ENCODE measurements at places on chromosomes 4 and X.

DNA sequence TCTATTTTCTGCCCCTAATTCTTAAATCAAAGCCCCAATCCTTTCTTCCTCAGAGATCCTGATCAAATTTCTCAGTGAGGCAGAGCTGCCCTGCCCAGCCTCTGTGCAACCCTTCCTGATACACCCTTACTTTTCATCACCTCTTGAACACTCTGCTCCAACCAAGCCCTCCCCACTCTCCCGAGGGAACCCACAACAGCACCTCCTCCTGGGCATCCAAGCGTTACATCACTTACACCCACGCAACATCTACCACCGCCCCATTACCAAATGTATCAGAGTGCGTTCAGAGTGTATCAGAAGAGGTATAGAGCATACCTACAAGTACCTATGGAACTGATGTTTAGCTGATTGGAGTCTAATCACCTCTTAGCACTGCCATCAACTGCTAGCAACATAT, 186.5 kb downstream of the RAP1GDS1 start:
- H3K4me1 ChIP-seq: no peaks in the 10 kb centered on the region
- H3K4me3 ChIP-seq: no peak overlapping the region
- H3K36me3 ChIP-seq: no peaks in the 10 kb centered on the region
- DNase-seq: no peak
- H3K27ac ChIP-seq: no peak overlapping the region

GRCh38 chr4:42151568-42152506, 618 bp downstream of the BEND4 start:
- DNase-seq: no peak
- H3K27me3 ChIP-seq: no peaks in the 10 kb centered on the region
- H3K4me3 ChIP-seq: no peak overlapping the region
- H3K4me1 ChIP-seq: no peaks in the 10 kb centered on the region

DNA sequence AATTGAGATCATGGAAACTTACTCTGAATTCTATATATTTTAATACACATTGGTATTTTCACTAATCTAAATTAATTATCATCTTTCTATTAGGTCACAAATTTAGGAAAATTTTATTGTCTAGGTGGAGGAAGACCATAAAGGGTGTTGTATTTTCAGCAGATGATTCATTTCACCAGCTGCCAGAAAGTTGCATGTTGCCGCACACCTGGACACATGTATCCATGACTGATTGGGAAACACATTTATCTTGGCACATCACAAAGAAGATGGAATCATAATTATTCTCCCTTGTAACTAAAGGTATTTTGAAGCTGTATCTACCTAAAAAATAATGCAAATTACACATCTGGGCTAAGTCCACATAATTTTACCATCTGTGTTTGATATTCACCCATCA, 33.1 kb downstream of the SLC7A11 start:
- no peak for DNase-seq
- no peak overlapping the region for H3K4me3 ChIP-seq
- H3K4me1 ChIP-seq: no peaks in the 10 kb centered on the region
- no peak overlapping the region for H3K27ac ChIP-seq

DNA sequence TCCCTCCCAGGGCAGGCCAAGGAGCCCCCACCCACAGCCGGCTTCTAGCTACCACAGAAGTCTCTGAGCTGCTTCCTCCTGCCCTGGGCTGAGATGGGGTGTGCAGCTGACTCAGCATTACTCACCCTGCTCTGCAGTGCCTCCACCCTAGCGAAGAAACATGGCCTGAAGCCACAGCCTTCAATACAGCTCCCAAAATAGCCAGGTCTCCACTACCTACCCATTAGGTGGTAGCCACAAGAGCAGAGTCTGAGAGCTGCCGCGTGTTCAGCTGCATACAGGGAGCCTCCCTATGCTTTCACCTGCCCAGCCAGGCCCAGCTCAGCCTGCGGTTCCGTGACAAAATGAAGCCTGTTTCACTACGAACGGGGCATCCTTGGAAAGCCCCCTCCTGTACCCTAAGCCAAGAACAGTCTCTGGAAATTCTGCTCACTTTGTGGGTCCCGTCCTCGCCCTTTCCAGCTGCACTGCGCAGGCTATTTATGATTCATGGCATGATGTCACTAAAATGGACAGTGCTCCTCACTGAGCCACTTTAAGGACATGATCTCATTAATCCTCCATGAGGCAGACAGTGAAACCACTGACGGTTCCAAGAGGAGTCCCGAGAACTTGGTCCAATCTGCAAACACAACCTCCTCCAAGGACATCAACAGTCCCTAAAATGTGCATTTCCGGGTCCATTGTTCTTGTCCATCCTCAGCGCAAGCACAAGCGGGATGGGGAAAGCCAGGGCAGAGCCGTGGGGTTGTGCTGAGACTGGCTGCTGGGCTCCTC, 20.2 kb downstream of the WDR1 start:
- H3K27me3 ChIP-seq: no peaks in the 10 kb centered on the region
- DNase-seq: peak; percentile 76
- peaks cover 66% of the 10 kb centered on the region for H3K4me1 ChIP-seq
- H3K4me3 ChIP-seq: no peak overlapping the region

DNA sequence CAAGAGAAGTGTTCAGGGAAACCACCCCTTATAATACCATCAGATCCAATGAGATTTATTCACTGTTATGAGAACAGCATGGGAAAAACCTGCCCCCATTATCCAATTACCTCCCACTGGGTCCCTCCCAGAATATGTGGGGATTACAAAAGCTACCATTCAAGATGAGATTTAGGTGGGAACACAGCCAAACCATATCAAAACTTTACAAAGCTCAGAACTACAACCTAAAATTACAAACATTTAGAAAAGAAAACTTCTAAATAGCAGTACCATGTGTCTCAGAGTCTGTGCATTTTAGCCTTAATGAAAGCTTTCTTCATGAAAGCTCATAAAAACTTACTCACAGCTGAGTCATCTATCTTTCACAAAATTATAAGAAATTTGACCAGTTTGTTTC, 1442.8 kb upstream of the PCDH7 start:
- DNase-seq: peak; percentile 26
- H3K36me3 ChIP-seq: no peaks in the 10 kb centered on the region
- no peaks in the 10 kb centered on the region for H3K27me3 ChIP-seq

DNA sequence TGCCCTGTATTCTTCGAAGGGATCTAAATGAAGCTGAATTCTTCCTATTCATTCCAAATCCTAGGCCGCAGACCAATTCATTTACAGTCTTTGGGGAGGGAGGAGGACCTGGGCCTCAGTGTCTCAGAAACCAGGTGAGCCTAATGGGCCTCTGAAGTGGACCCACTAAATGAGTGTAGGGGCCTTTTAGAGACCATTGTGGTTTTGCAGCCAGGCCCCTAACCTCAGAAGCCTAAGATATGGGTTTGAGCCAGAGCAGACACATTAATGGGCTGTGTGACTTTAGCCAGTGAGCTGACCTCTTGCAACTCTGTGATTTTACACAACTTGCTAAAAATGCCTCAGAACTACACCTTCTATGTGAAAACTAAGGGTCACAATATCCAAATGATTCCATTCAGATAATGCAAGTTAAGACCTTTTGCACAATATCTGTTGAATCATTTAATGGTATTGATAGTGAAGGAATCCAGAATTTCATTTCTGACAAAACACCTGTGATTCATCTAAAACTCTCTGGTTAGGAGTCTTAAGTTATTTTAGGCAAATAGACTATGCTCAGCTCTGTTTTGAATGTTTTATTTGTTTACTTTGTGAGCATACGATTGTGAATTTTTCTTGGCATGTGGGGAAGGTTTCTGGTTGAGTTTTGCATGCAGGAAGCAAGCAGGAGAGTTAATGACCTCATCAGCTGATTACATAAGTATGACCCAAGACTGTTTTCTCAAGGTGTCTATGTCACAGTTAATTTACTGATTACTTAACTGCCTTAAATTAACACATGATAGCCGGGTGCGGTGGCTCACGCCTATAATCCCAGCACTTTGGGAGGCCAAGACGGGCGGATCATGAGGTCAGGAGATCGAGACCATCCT, 75.0 kb downstream of the EVC start:
- no peaks in the 10 kb centered on the region for H3K36me3 ChIP-seq
- no peak overlapping the region for H3K4me3 ChIP-seq
- DNase-seq: no peak
- no peak overlapping the region for H3K27ac ChIP-seq
- H3K27me3 ChIP-seq: no peaks in the 10 kb centered on the region

- no peak overlapping the region for H3K27ac ChIP-seq
- no peaks in the 10 kb centered on the region for H3K27me3 ChIP-seq
- H3K36me3 ChIP-seq: no peaks in the 10 kb centered on the region
- H3K4me1 ChIP-seq: peaks cover 9% of the 10 kb centered on the region
These were observed 14.7 kb upstream of the PDE6B start for GRCh38 chr4:610411-611261.

DNA sequence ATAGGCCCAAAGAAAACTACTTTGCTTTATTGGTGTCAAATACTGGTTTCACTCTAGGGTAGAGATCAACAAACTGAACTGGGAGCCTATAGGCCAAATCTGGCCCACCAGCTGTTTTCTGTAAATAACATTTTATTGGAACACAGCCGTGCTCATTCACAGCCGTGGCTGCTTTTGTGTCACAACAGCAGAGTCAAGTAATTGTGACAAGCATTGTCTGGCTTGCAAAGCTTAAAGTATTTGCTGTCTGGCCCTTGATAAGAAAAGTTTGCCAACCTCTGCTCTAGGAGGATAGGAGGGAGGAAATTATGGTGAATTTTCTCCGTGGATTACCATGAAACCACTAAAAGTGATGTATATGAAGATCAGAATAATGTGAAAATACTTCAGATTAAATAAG, 53.4 kb downstream of the GPAT3 start:
- H3K27me3 ChIP-seq: no peaks in the 10 kb centered on the region
- H3K36me3 ChIP-seq: no peaks in the 10 kb centered on the region
- no peaks in the 10 kb centered on the region for H3K4me1 ChIP-seq

Data from HCT116 (cell line).